ENCODE measurements at places on chromosomes 5 and 9. TPM values are rescaled to one million over a fixed set of nuclear protein-coding genes. Genes with fewer than 3 reads are reported as not detected.

DNA sequence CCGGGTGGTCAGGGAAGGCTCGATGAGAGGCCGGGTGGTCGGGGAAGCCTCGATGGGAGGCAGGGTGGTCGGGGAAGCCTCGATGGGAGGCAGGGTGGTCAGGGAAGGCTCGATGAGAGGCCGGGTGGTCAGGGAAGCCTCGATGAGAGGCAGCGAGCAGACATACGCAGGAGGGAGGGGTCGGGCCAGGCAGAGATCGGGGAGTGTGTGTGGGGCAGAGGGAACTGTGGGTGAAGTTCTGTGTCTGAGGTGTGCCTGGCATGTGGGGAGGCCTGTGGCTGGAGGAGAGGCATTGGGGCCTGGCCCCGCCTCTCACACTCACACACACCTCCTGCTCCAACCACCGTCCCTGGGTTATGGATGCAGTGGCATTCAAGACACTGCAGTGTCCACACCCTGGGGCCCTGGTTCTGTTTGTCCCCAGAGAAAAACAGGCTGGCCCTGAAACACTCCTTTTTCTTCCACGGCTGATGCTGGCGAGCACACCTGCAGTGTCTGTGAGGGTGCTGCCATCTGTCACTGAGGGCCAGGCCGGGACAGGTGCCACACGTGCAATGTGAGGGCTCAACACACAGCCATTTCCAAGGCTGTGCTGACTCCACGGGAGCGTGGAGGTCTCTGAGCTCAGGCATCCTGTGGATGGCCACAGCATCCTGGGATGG lies 6.5 kb upstream of the PLEKHG4B start:
- DNase-seq = no peak
- H3K27ac ChIP-seq = no peak overlapping the region
- H3K36me3 ChIP-seq = no peaks in the 10 kb centered on the region
- H3K27me3 ChIP-seq = peaks cover 23% of the 10 kb centered on the region
- H3K4me1 ChIP-seq = no peaks in the 10 kb centered on the region

DNA sequence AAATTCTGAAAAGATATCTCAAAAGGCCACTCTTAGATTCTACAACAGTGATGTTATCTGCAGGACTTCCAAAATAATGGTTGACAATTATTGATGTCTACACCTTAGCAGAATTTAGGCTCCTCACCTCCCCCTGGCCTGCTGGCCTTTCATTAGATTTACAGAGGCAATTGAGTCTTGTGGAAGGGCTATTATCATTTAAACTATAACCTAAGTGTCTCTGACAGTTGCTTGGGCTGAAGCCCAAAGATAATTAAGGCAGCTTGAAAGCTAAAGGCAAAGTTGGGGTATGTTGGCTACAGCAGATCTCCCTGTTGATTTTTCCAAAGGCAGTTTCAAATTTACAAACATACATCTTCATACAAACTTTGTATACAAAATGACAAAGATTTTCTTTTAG lies 912.3 kb downstream of the TAF11L14 start:
- no peak for DNase-seq
- no peak overlapping the region for H3K27ac ChIP-seq
- no peaks in the 10 kb centered on the region for H3K27me3 ChIP-seq
- no peaks in the 10 kb centered on the region for H3K36me3 ChIP-seq

The GRXCR2 gene
- total RNA-seq = not detected

- peak overlapping the region; percentile 74 for H3K4me3 ChIP-seq
- peak overlapping the region; percentile 92 for H3K27ac ChIP-seq
- no peaks in the 10 kb centered on the region for H3K27me3 ChIP-seq
- H3K36me3 ChIP-seq = peaks cover 26% of the 10 kb centered on the region
Measured at GRCh38 chr5:1793301-1793740, 6.3 kb downstream of the MRPL36 start.

The PCDHB2 gene
- total RNA-seq = not detected

DNA sequence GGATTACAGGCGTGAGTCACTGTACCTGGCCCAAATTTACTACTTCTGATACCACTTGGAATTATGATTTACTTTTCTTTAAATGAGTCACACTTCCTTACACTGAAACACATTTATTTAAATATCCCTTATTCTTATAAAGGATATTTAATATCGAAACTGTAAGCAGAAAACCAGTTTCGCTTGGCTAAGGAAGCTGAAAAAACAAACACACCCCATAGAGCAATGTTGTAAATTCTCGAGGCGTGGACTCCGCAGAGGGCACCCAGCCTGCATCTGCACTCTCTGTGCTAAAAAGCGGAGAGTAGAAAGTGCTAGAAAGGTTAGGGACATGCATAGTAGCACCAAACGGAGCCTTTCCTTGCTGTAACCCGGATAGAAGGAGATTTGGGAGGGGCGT lies 86.5 kb downstream of the HMCN2 start:
- H3K36me3 ChIP-seq = no peaks in the 10 kb centered on the region
- no peaks in the 10 kb centered on the region for H3K4me1 ChIP-seq
- DNase-seq = no peak
- H3K27ac ChIP-seq = no peak overlapping the region

- H3K36me3 ChIP-seq = no peaks in the 10 kb centered on the region
- H3K27me3 ChIP-seq = peaks cover 45% of the 10 kb centered on the region
- no peak overlapping the region for H3K4me3 ChIP-seq
- no peaks in the 10 kb centered on the region for H3K4me1 ChIP-seq
- no peak overlapping the region for H3K27ac ChIP-seq
- DNase-seq = no peak
Measured at GRCh38 chr5:132797651-132798050, 15.5 kb upstream of the SOWAHA start.

- H3K36me3 ChIP-seq = no peaks in the 10 kb centered on the region
- DNase-seq = peak; percentile 75
- peak within 1 kb of the TSS; percentile 89 for H3K4me3 ChIP-seq
- peaks cover 13% of the 10 kb centered on the region for H3K4me1 ChIP-seq
- H3K27ac ChIP-seq = peak within 1 kb of the TSS; percentile 79
Measured at GRCh38 chr9:96655198-96655851, at the start of gene PRXL2C. Gene PRXL2C (minus strand): TSS chr9:96655317. CDS start chr9:96655281, 36 bp downstream.

The EIF4E1B gene
- not detected for total RNA-seq

- H3K36me3 ChIP-seq = peaks cover 4% of the 10 kb centered on the region
- no peaks in the 10 kb centered on the region for H3K27me3 ChIP-seq
- peak overlapping the region; percentile 24 for H3K27ac ChIP-seq
- no peak for DNase-seq
- peaks cover 2% of the 10 kb centered on the region for H3K4me1 ChIP-seq
Measured at GRCh38 chr9:33106827-33107621, 30.6 kb upstream of the SMU1 start.

DNA sequence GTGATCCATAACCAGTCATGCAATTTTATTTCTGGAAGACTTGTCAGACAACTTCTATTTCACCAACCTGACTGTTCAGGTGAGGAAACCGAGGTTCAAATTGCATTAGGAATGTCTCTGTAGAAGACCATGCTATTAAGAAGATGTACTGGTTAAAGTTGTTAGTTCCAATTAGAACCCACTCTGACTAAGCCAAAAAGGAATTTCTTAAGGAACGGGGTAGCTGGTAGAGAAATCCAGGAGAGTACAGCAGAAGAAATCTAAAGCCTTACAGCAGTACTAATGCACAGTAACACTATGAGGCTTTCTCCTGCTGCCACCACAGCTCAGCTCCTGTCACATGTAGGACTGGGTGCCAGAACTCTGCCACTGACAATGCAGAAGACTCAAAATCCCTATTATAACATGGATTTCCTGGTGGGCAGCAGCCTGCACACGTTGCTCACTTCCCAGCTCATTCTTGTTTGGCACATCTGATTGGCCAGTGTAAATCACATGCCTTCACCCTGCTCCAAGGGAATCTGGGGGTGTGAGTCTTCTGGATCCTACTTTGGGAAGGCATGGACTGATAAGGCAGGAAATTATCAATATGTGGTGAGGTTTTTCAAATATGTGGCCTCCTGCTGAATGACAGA lies 37.1 kb downstream of the CAST start:
- peaks cover 20% of the 10 kb centered on the region for H3K4me1 ChIP-seq
- no peak for DNase-seq
- no peak overlapping the region for H3K27ac ChIP-seq
- H3K27me3 ChIP-seq = no peaks in the 10 kb centered on the region
- no peak overlapping the region for H3K4me3 ChIP-seq

DNA sequence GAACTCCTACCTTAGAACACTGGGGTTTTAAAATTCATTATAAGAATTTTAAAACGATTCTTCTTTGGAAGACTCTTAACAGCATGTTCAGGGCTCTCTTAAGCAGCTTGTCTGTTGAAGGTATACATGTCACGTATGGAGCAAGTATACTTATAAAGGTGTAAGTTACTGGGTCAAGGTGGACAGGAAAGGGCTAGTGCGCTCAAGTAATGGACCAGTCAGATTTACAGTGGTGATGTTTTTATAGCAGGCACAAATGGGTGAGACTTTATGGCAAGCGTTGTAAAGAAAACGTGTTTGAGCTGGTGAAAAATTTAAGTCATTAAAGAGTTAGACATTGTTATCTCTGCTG lies 7.9 kb downstream of the SLC44A1 start:
- no peaks in the 10 kb centered on the region for H3K36me3 ChIP-seq
- DNase-seq = no peak
- peaks cover 5% of the 10 kb centered on the region for H3K4me1 ChIP-seq
- H3K27me3 ChIP-seq = peaks cover 13% of the 10 kb centered on the region

The PFN3 gene
- not detected for total RNA-seq

DNA sequence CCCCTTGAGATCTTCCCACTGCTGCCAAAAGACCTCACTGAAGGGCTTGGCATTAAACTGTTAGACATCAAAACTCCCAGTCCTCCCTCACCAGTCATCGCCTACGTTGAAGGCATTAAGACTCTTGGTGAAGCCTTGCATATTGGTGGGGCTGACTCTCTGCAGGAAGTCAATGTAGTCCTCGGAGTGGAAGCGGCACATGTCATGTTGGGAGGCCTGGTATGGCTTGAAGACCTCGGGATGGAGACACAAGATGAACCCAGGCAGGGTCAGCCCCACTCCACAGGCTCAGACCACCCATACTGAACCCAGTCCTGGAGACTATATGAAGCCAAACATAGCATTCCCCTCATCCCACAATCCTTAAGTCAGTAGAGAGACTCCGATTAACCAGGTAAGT lies 1.9 kb downstream of the HDAC3 start:
- H3K4me1 ChIP-seq = peaks cover 45% of the 10 kb centered on the region
- no peak for DNase-seq
- H3K27me3 ChIP-seq = no peaks in the 10 kb centered on the region
- H3K27ac ChIP-seq = peak overlapping the region; percentile 32
- peak overlapping the region; percentile 93 for H3K4me3 ChIP-seq

The CWC27 gene
- 23.2 TPM for total RNA-seq

DNA sequence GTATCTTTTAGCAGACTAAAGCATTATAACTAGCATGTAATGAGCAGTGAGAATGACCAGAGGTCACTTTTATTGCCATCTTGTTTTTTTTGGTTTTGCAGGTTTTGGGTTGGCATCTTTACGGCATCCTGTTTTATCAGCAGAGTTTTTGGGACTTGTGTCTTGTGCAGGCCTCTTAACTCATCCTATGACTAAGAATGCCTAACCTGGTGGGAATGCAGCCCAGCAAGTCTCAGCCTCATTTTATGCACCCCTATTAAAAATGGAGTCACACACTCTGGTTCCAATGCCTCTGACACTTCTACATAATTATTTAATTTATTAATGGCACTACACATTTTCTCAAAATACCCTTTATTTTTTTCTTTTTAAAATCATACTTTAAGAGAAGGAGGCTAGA lies 726.5 kb upstream of the RIOK2 start:
- H3K4me3 ChIP-seq = no peak overlapping the region
- no peaks in the 10 kb centered on the region for H3K27me3 ChIP-seq

The ANKRD20A1 gene
- total RNA-seq = 2.0 TPM

DNA sequence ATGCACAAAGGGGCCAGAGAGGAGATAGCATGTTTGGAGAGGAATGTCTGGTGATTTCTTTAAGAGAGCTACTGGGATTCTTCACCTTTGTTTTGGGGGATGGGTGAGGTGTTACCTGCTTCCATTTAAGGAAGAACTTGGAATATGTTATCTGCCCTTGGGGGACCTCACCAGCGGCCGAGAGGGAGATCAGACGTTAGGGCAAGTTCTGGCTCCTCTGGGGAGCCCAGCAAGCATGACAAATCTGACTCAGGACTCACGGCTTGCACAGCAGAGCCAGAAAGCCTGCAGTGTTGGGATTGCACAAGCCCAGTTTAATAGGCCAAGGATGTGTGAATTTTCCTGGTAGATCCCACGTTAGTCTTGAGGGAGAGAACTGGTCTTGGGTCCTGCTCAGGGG lies 40.3 kb downstream of the SLC28A3 start:
- DNase-seq = no peak
- peaks cover 33% of the 10 kb centered on the region for H3K4me1 ChIP-seq
- no peak overlapping the region for H3K27ac ChIP-seq
- H3K36me3 ChIP-seq = peaks cover 3% of the 10 kb centered on the region
- no peak overlapping the region for H3K4me3 ChIP-seq
- H3K27me3 ChIP-seq = no peaks in the 10 kb centered on the region

DNA sequence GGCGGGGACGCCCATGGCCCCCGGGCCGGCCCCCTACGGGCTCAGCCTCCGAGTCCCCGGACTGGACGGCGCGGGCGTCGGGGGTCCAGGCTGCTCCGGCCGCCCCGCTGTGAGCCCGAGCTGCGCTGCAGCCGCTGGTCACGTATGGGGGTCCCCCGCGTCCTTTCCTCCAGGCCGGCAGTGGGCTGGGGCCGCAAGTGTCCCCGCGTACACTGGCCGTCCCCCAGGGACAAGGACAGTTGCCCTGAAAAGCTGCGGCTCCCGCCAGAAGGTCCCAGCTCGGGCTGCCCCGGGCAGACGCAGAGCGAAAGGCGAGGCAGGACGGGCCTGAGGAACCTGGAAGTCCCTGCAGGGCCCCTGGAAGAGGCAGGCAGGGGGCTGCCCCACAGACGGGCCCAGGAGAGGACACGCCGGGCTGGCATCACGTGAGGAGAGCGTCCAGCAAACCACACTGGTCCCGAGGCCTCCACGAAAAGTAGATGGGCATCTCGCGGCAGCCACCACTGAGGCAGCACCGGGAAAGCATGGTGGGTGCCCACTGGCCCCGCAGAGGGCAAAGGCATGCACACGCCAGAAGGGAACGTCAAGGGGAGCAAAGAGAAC lies 3.3 kb upstream of the NKD2 start:
- no peak overlapping the region for H3K27ac ChIP-seq
- no peaks in the 10 kb centered on the region for H3K36me3 ChIP-seq
- no peak for DNase-seq
- peak overlapping the region; percentile 20 for H3K4me3 ChIP-seq

- no peaks in the 10 kb centered on the region for H3K27me3 ChIP-seq
- H3K36me3 ChIP-seq = no peaks in the 10 kb centered on the region
- no peak for DNase-seq
- no peaks in the 10 kb centered on the region for H3K4me1 ChIP-seq
- no peak overlapping the region for H3K27ac ChIP-seq
- no peak overlapping the region for H3K4me3 ChIP-seq
Measured at GRCh38 chr9:12884736-12885395, 110.0 kb downstream of the LURAP1L start.

DNA sequence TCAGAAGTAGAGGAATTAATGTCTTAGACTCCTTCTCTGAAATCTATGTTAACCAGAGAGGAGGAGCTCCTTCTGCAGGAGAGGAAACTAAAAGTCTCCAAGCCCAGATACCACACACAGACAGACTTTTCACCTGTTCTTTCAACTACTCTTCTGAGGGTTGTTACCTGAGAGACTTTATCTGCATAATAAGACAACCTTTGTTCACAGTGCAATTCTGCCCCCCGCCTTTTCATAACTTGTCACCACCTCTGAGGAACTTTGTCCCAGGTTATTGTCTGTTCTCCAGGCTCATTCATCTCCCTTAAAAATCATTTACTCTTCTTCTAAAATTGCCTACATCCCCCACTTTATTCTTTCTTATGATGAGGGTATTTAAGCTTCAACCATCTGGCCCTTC lies 9.4 kb upstream of the GALNT10 start:
- peaks cover 6% of the 10 kb centered on the region for H3K4me1 ChIP-seq
- DNase-seq = no peak
- no peaks in the 10 kb centered on the region for H3K36me3 ChIP-seq
- peaks cover 35% of the 10 kb centered on the region for H3K27me3 ChIP-seq
- no peak overlapping the region for H3K4me3 ChIP-seq
